ENCODE measurements at places on chromosomes 4 and X. TPM values are rescaled to one million over a fixed set of nuclear protein-coding genes. Genes with fewer than 3 reads are reported as not detected.

DNA sequence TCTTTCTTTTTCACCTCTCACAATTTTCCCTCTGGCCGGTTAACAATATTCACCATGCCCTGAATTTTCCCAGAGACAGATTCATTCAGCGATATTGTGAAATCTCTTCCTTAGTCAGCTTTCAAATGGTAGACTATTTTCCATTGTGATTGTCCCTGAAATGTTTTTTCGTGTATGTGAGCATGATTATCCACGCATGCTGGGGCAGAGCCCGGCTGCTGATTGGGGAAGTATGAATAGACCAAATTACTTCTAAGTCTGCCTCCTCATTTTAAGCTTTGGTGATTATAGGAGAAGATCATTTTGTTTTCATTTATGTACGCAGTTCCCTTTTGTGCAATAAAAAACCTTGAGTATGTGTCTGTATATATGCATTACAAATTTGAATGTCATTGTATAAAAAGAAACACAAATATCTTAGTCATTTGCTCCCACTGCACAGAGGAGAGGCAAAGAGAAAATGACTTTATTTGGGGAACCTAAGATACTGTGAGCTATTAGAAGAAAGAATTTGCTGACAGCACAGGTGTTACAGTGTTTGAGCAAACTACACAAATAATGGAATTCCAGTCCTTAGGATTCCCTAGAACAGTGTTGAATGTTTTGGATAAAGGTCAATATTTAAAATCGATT lies 11.3 kb downstream of the DTHD1 start:
- no peak for DNase-seq

DNA sequence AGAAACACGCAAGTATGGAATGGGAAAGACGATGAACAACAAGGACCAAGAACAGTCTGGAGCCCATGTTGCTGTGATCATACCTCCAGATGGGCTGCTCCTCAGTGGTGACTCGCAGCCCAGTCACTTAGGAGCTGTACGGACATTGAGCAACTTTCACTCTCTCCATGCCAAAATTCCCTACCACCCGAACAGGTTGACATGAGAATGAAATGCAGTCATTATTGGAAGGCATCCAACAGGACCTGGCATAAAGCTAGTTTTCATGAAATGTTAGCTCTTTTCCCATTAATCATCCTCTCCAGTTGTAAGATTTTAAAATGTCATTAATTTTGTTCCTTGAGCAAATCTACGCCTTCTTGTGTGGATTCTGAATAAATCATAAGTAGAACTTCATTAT lies 82.7 kb upstream of the GPM6B start:
- DNase-seq = peak; percentile 23

- no peak for DNase-seq
Observed at GRCh38 chr4:110046588-110047049, 133.9 kb downstream of the EGF start.

- DNase-seq = no peak
Observed at GRCh38 chrX:47817421-47817820, 19.3 kb upstream of the ZNF81 start.

DNA sequence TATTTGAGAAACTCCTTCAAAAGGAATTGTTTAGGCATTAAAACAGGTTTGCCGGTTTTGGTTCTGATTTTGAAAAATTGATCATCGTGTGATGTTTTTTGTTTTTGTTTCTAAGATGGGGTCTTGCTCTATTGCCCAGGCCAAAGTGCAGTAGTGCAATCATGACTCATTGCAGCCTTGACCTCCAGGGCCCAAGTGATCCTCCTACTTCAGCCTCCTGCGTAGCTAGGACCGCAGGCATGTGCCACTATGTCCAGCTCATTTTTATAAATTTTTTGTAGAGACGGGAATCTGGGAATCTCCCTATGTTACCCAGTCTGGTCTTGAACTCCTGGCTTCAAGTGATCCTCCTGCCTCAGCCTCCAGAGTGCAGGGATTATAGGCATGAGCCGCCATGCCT lies 35.0 kb downstream of the CLCN3 start:
- no peak for DNase-seq

- DNase-seq = peak; percentile 76
Observed at GRCh38 chr4:81314196-81314896, 99.3 kb upstream of the PRKG2 start.

GRCh38 chrX:2698604-2699003 lies 7.5 kb downstream of the CD99 start:
- no peak for DNase-seq

GRCh38 chr4:6444582-6444981 lies 27.8 kb downstream of the PPP2R2C start:
- no peak for DNase-seq

GRCh38 chr4:38383646-38384121 lies 280.3 kb upstream of the KLF3 start:
- no peak for DNase-seq

GRCh38 chrX:71953946-71954345 lies 43.3 kb downstream of the NHSL2 start:
- no peak for DNase-seq

INTS12 gene
- total RNA-seq = 18.1 TPM

PDZD4 gene
- total RNA-seq = 4.0 TPM

BTC gene
- total RNA-seq = 1.1 TPM

RAB33A gene
- total RNA-seq = not detected

RPGR gene
- total RNA-seq = 7.1 TPM

Measured in H4 (cell line).